ENCODE measurements at places on chromosomes 4 and X.

DNA sequence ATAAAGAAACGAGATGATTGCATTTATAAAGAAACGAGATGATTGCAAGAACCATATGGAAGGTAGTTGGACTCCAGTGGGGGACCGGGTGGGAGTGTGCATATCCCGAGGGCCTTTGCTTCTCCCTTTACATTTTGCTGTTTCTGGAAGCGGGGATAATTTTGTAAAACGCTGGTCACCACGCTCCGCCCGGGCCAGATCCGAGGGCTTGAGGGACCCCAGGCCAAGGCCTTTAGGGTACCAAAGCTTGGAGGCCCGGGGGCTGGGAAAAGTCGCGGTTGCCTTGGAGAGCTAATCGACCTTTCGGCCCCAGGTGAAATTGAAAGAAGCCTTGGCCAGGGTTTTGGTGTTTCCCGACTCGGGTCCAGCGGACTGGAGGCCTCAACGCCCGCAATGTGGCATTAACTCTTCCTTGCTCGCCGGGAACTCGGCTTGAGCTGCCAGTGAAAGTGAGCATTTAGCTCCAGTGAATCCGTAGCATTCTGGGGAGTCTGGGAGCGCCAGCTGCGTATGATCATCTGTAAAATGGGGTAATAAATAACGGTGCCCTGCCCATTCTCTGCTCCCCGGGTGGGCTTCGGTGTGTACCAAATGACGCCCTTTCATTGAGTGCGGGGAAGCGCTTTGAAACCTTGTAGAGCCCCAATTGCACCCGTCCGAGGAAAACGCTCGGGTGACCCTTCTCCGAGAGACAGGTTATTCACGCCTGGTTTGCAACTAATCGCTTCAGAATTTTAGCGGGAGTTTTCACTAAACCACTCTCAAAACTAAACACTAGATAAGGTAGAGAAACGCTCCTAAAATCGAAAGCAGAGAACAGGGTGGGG lies 4.5 kb downstream of the NKX3-2 start:
- DNase-seq, result no peak

GRCh38 chr4:22744478-22745062 lies 51.8 kb downstream of the GBA3 start:
- DNase-seq, result no peak

DNA sequence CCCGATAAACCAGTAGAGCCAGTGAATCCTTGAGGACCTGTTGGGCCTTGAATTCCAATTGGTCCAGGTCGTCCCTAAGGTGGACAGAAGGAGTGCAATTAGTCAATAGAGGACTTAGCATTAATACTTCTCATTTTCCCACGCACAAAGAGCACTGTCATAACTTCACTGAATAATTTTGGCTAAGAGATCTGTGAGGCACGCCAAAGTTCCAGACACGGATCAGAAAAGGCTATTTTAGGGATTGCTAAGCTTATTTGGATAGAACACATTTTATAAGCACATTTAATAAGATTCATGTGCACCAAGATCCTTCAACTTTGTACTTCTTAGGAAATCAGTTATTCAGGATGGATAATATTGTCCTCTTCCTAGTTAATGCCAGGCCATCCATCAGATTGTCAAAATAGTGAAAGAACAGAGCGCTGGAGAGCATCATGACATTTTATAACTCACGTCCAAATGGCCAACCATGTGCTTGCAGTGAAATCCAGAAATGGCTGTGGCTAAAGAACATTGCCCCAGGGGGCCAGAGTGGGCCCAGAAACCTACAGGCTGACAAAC lies 129.8 kb downstream of the ATG4A start:
- no peak for DNase-seq

DNA sequence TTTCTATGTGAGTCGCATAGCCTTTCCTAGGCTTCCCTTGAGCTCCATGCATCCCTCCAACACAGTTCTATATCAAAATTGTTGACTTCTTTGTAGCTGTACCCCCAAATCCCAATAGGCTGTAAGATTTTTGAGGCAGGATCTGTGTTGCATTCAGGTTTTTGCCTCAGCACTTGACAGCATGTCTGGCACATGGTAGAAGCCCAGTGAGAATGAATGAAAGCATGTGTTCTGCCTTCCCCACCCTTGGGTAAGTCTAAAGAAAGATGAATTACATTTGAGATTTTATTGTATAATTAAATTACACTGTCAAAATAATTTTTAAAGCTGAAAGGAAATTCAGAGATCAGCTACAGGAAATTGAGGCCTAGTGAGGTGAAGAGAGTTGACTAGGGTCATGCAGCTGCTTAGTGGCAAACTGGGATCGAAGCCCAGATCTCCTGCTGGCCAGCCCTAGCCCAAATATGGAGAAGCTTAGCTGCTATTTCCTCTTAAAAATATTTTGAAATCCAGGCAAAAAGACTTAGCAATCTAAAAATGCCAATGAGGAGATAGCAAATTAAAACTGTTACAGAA lies 122.5 kb downstream of the SPATA18 start:
- no peak for DNase-seq

GRCh38 chrX:75131973-75132627 lies 24.0 kb downstream of the ABCB7 start:
- no peak for DNase-seq

DNA sequence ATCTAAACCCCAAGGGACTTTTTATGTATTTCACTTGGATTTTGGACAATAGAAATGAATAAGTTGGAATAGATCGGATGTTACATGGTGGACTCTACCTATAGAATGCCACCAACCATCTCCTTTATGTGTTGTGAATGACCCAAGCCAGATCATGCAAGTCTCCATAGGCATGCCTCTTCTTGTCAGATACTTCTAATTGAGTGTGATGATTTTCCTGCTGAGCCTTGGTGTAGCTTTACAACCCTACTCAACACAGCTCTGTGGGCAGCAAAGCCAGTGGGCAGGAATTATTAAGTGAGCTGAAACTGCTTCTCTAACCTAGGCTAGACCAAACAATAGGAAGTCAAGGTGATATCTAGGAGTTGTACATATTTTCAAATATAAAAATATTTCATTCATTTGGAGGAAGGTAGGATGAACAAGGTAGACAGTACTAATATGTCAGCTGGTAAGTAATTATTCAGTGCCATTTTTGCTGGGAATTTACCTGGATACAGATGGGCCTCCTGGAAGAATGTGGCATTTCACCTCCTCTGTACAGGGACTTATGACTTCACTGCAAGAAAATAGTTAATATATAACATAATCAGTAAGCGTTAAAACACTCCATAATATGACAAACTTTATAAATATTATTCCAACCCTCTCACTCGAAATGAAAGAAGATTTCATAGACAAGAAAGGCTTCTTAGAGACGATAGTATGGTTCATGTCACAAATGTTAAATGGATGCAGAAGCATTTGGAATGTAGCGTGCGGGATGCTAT lies 298.0 kb upstream of the FAT1 start:
- no peak for DNase-seq

DNA sequence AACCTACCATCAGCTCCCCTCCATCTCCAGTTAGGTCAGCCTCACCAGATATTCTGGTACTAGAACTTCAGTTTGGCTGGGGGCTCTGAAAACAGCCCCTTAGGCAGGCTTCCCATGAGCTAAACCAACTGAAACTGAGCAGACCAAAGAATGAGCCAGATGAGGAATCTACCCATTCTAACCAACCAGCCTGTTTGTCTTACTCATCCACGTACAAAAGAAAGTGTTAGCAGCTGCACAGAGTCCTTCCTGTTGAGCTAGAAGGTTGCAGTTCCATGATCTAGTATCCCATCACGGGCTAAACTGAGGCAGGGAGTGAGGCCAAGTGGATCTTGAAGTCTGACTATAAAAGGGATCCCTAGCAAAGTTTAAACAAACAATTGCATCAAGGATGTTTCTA lies 17.5 kb downstream of the MAGEA9B start:
- DNase-seq, result no peak

GRCh38 chr4:108168671-108169523 lies at the start of gene LEF1:
TSS of gene LEF1 (minus strand) at chr4:108168932. CDS start at chr4:108167767, 1,165 bp downstream.
- no peak for DNase-seq

DNA sequence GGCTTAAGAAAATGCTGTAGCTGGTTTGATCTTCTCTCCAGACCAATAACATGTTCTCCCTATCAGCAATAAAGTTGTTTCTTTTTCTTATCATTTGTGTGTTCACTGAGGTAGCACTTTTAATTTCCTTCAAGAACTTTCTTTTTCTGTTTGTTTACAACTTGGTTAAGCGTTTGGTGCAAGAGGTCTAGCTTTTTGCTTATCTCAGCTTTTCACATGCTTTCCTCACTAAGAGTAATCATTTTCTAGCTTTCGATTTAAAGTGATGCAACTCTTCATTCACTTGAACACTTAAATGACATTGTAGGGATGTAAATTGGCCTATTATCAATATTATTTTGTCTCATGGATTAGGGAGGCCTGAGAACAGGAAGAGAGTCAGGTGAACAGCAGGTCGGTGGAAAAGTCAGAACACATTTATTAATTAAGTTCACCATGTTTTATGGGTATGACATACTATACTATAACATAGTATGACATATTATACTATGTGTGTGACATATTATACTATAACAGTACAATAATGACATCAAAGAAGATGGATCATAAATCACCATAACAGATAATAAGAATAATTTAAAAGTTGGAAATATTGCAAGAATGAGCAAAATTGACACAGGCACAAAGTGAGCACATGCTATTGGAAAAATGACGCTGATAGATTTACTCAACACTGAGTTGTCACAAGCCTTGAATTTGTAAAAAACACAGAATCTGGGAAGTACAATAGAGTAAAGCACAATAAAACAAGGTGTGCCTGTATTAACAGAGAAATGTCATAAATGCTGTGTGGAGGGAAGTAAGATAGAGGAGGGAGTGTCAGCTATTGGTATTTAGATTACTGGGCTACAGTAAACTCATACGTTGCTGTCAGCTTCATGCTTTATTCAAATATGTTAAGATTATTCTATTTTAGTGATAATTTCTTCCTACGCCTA lies 218.6 kb upstream of the SLC7A11 start:
- no peak for DNase-seq

DNA sequence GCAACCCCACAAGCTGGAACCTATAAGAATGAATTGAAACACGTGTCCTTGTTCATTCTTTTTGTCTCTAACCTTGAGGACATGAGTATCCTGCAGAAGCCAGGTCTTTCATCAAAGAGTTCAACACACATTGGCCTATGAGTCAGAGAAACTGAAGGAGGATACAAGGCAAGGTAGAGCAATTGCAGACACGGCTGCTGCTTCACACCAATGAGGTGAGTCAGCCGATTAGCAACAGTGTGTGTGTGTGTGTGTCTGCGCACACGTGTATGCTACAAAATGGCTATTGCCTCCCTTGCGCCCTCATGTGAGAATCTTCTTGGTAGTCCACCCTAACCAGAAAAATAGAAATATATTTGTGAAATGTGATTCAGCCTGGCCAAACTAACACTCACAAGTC lies 1477.7 kb upstream of the IGFBP7 start:
- no peak for DNase-seq

GRCh38 chr4:137470806-137471205 lies 61.5 kb downstream of the PCDH18 start:
- no peak for DNase-seq

DNA sequence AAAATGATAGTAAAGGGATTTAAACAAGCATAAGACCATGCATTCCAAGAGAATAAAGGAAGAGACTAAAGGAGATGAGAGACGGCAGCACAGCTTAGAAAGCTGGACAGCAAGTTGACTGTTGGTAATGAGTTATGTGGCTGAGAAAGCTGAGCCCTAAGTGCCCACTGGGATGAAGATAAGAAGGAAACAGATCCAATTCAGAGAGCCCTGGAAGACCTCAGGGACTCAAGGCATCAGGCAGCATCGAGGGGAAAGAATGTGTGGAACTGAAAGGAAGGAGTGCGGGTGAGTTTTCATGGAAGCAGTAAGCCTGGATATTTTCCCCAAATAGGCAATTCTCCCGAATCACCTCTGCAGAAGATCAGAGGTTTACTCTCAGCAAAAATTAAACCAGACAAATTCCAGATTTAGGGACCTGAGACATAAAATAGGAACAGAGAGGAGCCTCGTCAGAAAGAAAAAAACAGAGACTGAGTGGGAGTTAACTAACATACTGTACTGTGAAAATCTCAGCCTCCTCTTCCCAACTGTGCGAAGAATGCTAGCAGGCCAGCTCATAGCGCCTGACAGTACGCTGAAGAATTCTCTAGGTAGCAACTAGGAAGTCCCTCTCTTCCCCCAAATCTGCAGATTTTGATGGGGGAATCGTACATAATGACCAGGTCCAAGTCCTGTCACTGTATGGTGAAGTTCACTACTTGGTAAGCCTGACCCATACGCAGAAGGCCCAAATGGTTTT lies 187.7 kb upstream of the TAPT1 start:
- DNase-seq, result no peak

GRCh38 chr4:153652051-153652784 lies 31.9 kb upstream of the TLR2 start:
- DNase-seq, result peak; percentile 18

DNA sequence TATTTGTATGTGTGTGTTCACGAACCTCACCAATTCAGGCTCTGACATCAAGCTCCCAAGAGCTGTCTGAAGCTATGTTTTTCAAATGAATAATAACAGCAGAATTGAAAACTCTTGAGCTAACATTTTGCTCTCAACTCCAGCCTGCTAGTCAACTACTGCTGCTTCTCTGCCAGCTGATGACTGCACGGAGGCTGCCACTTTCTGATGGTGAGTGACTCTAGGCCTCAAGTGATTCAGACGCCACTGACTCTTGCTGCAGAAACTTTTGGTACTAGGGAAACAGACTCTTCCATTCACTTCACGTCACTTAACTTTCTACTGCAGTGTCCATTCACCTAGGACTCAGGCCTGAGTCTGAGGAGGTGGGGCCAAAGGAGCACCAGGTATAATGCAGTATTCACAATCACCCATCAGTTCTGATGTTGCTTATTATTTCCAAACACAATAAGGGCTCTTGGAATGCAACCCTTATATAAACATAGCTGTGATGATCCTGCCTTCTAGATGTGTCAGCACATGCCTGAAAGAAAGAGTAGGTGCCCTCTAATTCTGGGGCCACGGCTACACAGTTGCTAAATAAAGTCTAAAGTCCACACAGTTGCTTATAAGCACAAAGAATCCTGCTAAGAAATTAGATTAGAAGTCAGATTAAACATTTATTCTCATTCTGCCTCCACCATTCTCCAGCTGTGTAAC lies 16.0 kb downstream of the PRDM8 start:
- DNase-seq, result no peak

DNA sequence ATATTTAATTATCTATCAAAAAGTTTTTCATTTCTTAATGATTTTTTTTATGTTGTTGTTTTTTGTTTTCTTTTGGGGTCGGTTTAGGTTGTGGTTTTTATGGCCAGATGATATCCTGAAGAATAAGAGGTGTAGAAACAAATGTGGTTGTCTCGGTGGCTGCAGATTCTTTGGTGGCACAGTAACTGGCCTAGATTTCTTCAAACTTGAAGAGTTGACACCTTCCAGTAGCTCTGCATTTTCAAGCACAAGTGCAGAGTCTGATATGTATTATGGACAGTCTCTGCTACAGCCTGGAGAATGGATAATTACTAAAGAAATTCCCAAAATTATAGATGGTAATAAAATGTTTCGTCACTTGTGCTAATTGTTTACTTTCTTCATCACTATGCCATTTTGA lies 82.6 kb downstream of the BLTP1 start:
- DNase-seq, result no peak

DNA sequence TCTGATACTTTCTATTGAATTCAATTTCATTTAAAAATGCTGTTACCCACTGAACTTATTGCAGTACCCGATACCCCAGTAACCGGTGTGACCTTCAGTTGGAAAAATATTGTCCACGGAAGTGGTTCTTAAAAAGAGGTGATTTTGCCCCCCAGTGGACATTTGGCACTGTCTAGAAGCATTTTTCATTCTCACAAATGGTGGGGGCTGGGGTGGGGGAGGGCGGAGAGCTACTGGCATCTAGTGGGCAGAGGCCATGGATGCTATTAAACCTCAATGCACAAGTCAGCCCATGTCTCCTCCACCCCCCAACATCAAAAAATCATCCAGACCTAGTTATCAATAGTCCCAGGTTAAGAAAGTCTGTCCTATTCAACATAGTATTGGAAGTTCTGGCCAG lies 19.6 kb upstream of the CHM start:
- DNase-seq, result no peak
